ENCODE measurements at places on chromosomes 4 and X.

DNA sequence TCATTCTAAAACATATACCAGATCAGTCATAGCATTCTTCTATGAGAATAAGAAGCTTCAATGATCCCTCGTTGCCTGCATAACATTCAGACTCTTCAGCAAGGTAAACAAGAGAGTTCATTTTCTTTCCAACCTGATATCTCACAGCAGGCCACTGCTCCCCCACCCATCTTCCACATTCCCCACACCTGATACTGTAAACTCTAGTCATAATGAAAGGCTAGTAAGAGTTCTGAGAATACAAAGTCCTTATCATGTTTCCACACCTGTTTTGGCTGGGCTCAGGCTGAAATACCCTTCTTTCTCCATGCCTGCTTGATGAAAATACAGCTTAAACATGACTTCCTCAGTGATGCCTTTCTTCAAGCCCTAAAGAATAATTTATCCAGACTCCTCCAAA is 2.3 kb upstream of the AASDH start:
- DNase-seq, result no peak

DNA sequence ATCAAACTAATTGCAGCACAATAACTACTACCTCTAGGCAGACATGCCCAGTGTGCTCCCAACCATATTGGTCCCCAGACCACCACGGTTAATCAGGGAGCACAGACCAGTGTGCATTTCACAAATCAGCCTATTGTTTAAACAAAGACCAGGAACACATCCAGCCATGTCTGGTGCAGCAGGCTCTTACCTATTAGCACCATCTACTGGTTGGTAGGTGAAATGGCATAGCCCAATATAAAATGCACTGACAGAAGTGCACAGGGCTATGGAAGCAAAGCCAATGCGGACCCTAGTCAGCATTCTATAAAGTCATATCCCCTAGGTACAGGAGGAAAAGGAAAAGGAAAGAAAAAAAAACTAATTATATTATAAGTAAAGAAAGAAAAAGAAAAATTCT is 15.5 kb upstream of the CYLC1 start:
- DNase-seq, result no peak

DNA sequence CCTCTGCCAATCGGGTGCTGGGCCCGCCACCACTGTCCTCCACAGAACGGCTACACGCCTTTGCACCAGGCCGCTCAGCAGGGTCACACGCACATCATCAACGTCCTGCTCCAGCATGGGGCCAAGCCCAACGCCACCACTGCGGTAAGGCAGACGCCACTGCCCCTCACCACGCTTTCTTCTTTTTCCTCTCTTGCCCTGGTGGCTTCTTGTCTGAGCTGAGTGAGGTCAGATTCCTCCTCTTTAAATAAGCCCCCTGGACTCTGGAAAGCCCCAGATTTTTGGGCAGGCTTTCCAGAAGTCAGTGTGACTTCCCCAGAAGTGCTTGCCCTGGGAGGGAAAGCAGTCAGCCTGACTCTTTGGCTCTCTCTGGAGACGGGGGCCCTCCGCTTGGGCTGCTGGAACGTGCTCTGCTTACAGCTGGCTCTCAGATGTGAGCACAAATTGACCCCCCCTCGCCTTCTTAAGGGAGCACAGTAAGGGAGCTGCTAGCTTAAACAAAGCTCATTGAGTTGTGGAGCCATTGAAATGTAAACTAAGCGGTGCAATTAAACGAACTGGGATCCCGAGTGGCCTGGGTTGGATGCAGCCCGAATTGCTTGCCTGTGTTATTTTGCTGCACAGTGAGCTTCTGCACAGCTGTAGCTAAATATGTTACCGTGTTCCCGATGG is 243.1 kb downstream of the ANK2 start:
- no peak for DNase-seq

- no peak for DNase-seq
Observed at GRCh38 chr4:20017070-20017776, 234.5 kb upstream of the SLIT2 start.

DNA sequence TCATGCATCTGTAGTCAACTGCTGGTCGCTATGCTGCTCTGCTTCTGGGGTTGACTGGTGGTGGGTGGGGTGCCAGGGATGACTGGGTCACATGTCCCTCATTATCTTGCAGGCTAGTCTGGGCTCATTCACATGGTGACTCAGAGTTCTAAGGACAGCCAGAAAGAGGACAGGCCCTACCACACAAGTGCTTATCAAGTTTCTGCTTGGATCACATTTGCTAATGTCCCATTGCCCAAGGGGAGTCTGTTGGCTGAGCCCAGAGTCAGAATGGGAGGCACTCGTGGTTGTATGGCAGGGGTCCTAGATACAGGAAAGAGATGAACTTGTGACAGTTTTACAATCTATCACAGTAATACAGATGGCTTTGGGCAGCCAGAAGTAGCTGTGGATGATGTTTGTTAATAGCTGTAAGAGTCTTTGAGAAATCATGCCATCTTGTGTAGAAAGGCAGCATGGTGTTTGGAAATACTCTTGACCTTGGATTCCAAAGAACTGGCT is 221.3 kb downstream of the GPAT3 start:
- DNase-seq, result no peak

DNA sequence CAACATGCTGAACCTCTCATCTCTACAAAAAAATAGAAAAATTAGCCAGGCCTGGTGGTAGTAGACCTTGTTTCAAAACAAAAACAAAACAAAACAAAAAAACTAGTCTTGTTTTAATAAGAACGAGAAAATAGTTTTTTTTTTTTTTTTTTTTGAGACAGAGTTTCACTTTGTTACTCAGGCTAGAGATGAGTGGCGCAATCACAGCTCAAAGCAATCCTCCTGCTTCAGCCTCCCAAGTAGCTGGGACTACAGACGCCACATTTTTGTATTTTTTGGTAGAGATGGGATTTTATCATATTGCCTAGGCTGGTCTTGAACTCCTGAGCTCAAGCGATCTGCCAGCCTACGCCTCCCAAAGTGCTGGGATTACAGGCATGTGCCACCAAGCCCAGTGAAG is 47.7 kb upstream of the UGDH start:
- no peak for DNase-seq

GRCh38 chrX:49082271-49082871 is 2.7 kb upstream of the WDR45 start:
- DNase-seq, result no peak

GRCh38 chrX:130895299-130895698 is 7.7 kb downstream of the ENOX2 start:
- DNase-seq, result no peak

GRCh38 chr4:187236209-187236890 is 512.7 kb upstream of the FAT1 start:
- DNase-seq, result no peak

DNA sequence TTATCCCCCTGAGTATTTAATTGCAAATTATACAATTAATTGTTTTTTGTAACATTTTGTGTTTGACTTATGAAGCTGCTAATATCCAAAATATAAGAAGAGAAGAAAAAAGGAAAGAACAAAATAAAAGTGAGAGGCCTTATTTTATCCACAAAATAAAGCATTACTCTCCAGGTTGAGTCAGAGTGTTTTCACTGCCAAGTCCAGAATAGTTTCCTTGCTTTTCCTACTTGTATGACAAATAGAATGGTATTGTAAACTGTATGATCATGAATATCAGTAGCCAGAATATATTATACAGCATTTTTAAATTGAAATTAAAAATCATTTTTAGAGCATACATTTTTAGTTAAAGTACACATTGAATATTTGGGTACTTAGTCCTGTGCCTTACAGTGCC is 237.8 kb downstream of the NDST4 start:
- DNase-seq, result no peak

DNA sequence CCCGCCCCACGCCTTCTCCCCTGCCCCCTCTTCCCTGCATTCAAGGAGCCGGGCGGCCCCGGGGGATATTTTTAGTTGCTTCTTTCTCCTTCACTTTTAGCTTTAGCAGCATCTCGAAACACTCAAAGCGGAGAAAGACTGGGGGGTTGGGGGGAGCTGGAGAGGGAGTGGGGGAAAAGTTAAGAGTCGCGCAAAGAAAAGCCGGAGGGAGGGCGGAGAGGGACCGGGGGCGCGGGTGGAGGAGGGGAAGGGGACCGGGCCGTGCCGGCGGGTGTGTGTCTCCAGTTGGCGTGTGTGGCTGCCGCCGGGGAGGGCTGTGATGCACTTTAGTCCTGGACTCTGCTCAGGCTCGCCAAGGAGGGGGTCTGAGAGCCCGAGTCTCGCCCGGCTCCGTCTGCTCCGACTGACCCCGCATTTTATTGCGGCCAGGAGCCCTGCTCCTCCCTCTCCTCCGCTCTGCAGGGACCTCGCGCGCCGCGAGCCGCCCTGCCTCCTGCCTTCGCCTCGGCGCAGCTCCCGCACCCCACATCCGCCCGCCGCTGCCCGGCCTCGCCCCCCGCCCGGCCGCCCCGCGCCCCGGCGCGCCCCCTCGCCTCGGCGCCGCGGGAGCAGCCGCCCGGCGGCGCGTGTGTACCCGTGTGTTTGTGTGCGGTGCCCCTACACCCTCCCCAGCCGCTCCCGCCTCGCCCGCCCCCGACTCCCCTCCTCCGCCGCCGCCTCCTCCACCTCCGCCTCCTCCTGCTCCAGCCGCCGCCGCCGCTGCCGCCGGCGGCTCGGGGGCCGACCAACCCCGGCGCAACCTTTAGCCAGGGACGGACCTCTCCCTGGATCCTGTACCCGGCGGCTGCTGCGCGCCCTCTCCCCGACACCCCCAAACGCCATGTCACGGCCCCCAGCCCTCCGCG is 1.4 kb downstream of the ZNF827 start:
- peak; percentile 46 for DNase-seq

- DNase-seq, result no peak
Observed at GRCh38 chr4:139857021-139857420, 191.4 kb downstream of the MGST2 start.

GRCh38 chr4:54526560-54526959 is 131.2 kb upstream of the KIT start:
- no peak for DNase-seq

- no peak for DNase-seq
Observed at GRCh38 chr4:184400891-184401290, 73.5 kb downstream of the IRF2 start.

DNA sequence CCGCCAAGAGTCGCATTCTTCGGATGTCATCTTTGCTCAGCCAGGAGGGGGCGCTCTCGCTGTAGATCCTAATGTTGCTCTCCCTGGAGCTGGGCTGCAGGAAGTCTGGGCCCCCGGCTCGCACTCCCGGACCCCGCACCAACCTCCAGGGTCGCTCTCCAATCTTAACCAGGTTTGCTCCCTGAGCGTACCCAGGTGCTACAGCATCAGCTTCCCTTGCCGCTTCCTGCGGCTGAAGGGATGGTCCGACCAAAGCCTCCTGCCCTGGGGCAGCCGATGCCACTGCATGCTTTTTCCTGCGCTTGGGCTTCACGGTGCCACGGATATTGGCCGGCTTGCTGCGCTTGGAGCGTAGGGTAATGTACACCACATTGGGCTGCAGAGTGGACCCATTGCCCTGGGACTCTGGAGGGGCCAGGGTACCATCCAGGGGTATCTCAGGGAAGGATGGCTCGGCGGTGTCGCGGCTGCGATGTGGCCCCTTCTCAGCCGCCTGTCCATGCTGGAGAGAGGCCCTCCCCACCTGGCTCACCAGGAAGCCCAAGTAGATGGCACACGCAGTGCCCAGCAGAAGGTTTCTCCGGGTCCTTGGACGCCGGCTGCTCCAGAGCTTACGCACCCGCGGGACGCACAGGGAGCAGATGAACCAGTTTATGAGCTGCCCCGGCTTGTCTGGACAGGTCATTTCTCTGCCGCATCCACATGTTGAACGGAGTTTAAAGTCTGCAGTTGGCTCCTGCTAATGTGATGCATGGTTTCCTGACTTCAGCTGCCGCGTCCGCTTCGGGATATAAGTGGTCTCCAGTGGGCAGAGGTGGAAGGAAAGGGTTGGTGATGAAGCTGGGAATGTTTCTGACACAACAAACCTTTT is 1.9 kb downstream of the GASK1B start:
- DNase-seq, result peak; percentile 25

DNA sequence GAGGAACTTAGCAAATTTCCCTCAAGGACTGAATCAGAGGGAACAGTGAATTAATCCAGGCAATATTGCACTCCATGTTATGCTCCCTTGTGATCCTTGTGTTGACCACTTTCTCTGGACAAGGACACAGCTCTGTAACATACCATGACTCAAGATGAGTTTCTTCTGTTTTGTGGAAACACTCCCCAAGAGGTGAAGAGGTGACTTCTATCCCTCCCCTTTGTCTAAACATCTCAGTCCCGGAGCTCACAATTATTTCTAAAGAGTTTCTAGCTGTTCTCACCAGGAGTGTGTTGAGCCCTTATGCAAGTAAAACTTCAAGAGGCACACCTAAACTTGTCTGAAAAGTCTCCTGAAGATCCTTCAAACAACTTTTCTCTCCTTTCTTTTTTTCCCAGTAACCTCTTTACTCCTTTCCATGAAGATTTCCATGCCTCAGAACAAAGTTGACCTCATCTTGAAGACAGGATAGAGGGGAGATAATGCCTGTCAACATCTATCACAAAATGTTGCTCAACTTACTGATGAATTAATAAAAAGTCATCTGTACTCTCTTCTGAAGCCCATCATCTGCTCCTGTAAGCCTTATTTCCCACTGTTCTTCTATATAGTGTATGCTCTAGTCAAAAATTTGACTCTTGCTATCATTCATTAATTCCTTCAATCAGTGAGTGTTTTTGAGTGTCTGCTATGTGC is 429.1 kb downstream of the SPRY1 start:
- no peak for DNase-seq

GRCh38 chr4:3369781-3370674 is 71.7 kb upstream of the HGFAC start:
- DNase-seq, result peak; percentile 18

DNA sequence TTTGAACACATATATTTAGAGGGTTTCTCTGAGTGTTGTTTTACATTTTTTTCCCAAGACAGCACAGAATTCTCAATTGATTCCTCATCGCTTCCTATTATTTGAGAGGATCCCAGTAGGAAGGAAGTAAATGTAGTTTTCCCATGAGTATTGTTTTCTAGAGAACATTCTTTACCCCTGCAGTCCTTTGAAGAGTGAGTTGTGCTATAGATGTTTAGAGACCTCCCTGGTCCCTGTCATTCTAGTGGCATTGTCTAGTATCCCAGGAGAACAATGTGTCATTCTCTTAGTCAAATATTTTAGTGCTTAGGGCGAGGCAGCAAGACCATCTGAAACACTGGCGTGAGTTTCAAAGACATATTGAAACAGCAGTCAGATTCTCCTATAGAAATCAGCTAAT is 32.5 kb downstream of the SORBS2 start:
- no peak for DNase-seq

GRCh38 chr4:153114771-153115321 is 89.4 kb upstream of the TRIM2 start:
- DNase-seq, result peak; percentile 43

DNA sequence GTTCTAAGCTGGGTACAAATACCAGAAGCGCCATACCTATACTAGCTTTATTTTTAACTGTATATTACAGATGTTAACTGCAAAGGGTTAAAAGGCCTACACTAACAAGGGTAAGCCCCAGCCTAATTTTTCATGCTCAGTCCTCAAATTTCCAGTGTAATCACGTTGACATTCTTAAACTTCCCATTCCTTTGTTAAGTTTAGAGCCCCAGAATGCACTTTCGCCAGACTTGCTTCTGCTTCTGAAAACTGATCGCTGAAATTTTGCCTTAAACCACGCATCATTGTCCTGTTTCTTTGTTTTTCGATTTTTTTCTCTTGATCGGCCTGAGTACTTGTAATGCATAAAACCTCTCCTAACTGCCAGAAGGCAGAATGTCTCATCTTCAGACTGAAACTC is 2141.9 kb upstream of the AGA start:
- DNase-seq, result no peak

Data from activated T-cell treated with anti-CD3 and anti-CD28 coated beads for 48 hours (primary cell).